ENCODE measurements at places on chromosomes 7 and 10.

GRCh38 chr10:17038627-17039026 is 91.0 kb downstream of the CUBN start:
- no peak for DNase-seq

DNA sequence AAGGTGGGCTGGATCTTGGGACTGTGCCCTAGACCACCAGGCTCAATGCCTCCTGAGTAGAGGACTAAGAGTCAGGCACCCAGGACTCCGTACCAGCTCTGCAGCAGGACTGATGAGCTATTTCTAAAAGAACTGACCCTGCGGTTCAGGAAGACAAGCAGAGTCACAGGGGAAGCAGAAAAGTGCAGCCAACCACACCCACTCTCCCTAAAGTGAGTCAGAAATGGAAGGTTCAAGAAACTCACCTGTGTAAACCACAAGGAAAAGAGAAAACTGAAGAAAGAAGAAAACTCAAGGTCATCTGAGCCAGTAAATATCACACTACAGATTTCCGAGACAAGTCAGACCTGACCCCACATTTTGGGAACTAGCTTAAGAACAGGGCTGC is 2.5 kb downstream of the PARP12 start:
- DNase-seq, result no peak

DNA sequence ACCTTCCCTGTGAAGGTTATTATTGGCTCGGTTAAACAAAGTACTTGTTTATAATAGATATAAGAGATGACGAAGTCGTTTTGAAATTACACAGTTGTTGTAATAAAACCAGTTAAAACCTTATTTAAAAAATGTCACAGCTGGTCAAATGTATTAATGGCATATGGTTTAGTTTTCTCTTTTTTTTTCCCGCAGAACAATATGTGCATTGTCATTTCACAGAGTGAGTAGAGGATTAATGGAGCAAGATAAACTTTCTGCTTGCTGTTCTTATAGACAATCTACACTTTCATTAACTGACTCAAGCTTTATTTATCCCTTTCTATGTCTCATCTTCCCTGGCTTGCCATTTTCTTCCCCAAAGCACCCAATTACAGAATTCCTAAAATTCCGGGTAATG is 404.3 kb upstream of the NPVF start:
- DNase-seq, result no peak

DNA sequence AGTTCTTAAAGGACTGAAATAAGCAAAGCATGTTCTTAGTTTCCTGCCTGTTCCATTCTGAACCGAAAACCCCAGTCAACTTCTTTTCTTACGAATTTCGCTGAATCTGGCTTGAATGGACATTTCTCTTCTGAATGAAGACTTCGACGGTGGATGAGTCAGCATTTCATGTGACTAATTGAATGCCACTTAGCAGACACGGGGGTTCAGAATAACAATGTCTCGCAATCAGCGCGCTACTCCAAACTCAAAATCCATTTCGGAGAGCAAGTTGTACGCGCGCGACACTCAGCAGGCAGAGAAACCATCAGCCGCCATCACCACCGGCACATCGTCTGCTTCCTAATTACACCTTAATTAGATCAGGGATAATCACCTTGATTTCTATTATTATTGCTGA is 239.0 kb upstream of the KLF6 start:
- no peak for DNase-seq

GRCh38 chr10:7027237-7027912 is 383.5 kb downstream of the SFMBT2 start:
- no peak for DNase-seq

- DNase-seq, result no peak
Measured at GRCh38 chr10:113610631-113611601, 52.9 kb downstream of the NRAP start.

- no peak for DNase-seq
Measured at GRCh38 chr7:19080093-19080492, 37.3 kb downstream of the TWIST1 start.

DNA sequence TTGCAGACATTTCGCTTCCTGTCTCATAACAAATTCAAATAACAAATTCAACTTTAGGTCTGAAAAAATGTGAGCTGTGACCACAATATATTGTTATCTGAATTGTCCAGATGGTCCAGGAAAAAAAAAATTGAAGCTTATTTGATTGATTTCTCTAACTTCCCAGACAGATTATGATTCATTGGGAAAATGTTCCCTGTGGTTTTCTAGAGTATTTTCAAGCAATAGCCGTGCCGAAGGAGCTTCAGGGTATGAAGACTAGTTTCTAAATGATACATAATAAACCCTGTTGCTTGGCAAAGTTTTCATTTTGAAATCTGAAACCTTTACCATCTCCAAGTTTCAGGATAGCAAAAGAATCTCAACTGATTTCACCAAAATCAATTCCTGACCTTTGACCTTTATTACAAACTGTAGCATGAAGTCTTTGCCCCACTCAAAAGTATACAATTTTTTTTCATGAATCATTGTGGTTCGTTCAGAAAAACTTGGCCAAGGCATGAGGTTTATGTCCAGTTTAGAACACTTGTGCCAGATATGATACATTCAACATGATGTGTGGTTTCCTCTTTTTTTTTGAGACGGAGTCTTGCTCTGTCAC is 109.9 kb downstream of the JCAD start:
- no peak for DNase-seq

- DNase-seq, result no peak
Measured at GRCh38 chr7:17910377-17910776, 29.9 kb downstream of the SNX13 start.

- no peak for DNase-seq
Measured at GRCh38 chr10:16652154-16652553, 130.5 kb upstream of the C1QL3 start.

DNA sequence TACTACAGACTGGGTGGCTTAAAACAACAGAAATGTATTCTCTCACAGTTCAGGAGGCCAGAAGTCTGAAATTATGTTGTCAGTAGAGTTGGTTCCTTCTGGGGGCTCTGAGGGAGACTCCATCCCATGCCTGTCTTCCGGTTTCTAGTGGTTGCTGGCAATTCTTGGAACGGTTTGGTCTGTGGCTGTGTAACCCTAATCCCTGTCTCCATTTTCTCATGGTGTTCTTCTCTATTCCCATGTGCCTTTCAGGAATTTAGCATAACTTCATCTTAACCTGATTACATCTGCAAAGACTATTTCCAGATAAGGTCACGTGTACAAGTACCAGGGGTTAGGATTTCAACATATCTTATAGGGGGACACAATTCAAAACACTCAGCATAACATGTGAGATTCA is 73.2 kb downstream of the FAM241B start:
- no peak for DNase-seq

DNA sequence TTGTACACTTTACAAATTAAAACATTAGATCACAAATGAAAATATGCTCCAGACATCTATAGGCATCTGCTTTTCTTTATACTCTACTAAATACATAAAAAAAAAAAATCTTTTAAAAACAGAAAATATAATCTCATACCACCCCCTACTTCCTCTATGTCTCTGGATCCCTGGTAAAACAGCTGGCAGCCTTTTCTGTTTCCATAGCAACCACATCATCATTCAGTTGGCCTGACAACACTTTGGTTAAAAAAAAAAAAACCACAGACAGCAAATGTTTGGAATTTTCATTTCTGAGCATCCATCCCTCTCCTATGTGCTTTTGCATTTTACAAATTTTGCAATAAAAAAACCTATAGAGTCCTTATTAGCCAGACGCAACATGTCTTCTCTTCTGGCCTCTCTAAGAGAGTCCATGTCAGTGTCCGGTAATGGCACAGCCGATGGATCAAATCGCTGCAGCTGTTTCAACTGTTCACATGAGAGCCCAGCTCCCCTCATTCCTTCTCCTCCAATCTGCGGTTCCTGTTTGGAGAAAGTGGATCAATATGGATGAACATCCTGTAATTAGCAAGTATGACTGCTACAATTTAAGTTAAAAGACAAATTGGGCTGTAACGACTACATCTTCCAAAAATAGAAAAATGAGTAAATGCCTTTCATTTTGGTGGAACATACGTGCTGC is 105.6 kb downstream of the NSUN6 start:
- no peak for DNase-seq

- DNase-seq, result no peak
Measured at GRCh38 chr7:97357459-97357858, 240.0 kb downstream of the SDHAF3 start.

- peak; percentile 61 for DNase-seq
Measured at GRCh38 chr7:124784879-124785818, 19.6 kb upstream of the GPR37 start.

- DNase-seq, result no peak
Measured at GRCh38 chr10:119409906-119410305, 132.6 kb downstream of the RGS10 start.

DNA sequence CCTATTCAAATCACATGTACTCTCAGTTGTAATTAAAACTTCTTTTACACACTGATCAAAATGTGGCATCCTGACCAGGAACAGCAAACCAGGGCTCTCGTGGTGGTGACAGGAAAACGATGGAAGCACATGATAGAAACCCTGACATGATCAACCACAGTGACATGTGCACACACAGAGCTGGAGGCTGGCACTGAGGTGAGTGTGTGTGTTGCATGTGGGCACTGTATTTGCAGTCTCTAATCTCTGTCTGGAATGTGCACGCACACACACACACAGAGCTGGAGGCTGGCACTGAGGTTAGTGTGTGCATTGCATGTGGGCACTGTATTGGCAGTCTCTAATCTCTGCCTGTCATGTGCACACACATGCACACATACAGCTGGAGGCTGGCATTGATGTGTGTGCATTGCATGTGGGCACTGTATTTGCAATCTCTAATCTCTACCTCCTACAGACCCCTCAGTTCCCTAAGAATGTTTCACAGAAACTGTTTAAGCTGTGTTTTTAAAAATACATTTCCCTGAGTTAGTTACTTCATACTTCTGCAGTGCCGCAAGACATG is 406.9 kb downstream of the SFMBT2 start:
- no peak for DNase-seq

- DNase-seq, result no peak
Measured at GRCh38 chr7:41777894-41778596, 75.2 kb upstream of the INHBA start.

DNA sequence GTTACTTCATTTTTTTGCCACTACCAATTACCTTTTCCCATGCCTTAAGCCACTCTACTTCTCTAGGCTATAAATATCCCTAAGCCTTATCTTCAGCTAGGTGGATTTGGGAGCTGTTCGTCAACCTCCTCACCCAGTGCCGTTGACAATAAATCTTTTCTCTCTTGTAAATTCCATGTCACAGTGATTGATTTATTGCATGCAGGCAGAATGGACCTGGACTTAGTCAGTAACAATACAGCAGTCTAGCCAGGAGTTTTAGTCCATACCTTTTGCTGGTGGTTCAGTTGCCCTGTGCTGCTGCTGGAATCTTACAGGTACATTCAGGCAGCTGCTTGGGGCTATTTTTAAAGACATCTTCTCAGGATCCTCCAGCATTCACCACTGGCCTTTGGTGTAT is 350.5 kb upstream of the NRG3 start:
- DNase-seq, result no peak

- no peak for DNase-seq
Measured at GRCh38 chr7:142785841-142786250, 15.1 kb downstream of the PRSS2 start.

- DNase-seq, result peak; percentile 71
Measured at GRCh38 chr10:96395931-96396877, 37.4 kb upstream of the OPALIN start.

- no peak for DNase-seq
Measured at GRCh38 chr7:55177068-55177530, 158.3 kb downstream of the EGFR start.

GRCh38 chr7:4873071-4873944 is 10.2 kb downstream of the RADIL start:
- no peak for DNase-seq

GRCh38 chr7:140031364-140031763 is 31.4 kb downstream of the PARP12 start:
- no peak for DNase-seq

DNA sequence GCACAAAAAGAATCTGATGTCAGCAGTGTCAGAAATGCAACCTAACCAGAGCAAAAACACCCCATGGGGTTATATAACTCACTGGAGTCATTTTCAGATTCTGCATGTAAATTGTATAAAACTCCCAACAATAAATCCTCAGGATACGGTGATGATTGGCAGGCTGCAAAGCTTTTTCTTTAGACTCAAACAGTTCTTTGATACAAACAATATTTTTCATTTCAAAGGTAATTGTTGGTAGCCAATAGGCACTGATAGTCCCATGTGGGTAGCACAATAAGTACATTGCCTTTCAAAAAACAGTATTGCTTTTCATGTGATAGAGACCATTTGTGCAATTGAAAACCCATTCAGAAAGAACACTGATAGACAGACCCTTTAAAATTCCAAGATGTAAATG is 98.0 kb downstream of the TMEM26 start:
- no peak for DNase-seq

GRCh38 chr10:34830217-34830822 is 15.2 kb upstream of the PARD3 start:
- DNase-seq, result no peak

DNA sequence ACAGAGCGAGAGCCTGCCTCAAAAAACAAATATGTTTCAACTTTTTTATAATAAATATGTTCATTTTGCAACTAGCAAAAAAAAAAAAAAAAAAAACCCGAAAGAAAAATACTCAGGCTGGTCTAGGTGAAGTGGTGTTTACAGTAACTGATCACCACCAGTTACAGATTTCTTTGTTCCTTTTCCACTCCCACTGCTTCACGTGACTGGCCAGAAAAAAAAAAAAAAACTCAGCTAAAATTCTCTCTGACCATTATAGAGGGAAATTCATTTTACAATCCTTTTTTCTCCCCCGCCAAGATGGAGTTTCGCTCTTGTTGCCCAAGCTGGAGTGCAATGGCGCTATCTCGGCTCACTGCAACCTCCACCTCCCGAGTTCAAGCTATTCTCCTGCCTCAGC is 4.6 kb upstream of the ASCC1 start:
- DNase-seq, result no peak

- DNase-seq, result peak; percentile 82
Measured at GRCh38 chr7:107874605-107875446, 16.2 kb upstream of the DLD start.

DNA sequence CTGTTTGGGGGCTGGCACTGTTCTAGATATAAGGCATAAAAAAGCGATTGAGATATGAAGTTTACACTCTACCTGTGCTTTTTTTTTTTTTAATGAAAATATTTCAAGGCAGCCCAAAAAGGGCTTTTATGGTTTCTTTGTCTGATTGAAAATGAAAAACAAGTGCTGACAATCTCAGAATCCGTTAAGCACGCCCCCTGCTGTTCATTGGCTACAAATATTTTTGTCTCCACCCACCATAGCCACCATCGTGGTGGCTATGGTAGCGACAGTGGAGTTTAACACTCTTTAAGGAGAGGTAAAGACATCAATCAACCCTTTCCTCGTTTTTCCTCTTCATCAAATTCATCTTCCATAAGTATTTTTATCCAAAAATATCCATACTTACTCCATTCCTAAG is 94.2 kb downstream of the CD36 start:
- DNase-seq, result peak; percentile 54

Measured in HT-29 (cell line).